Activated CD4-positive, alpha-beta T cell treated with anti-CD3 and anti-CD28 coated beads, Interleukin-10, Interleukin-2, amounts not matched to agents 100 ng/mL and 50 ng/mL, durations not matched to agents 16 hours and 8 hours (primary cell): ENCODE measurements at places on chromosomes 16 and 17.
A peak's percentile ranks its signal among the peaks of the same experiment; 100 is the strongest.

- DNase-seq, result no peak
Observed at GRCh38 chr16:10242097-10242496, 59.9 kb upstream of the GRIN2A start.

- no peak for DNase-seq
Observed at GRCh38 chr16:81816351-81816750, 37.3 kb downstream of the PLCG2 start.

DNA sequence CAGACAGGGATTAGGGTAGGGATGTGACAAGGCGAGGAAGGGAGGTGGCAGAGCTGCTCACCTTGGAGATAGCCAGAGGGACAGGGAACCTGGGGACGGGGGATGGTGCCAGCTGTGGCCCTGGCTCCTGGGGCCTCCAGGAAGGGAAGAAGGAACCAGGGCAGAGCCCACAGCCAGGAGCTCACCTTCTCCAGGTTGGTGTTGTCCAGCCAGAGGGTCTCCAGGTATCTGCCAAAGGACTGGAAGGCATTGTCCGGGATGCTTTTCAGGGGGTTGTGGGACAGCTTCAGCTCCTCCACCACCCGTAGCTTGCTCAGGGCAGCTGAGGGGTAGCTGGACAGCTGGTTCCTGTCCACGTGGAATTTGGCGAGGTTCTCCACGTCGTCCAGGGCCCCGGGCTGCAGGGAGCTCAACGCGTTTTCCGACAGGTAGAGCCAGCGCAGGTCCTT, 801 bp downstream of the CHAD start:
- DNase-seq, result no peak

- no peak for DNase-seq
Observed at GRCh38 chr16:72044296-72044695, 10.0 kb upstream of the HP start.

- no peak for DNase-seq
Observed at GRCh38 chr17:35529866-35530265, 7.6 kb downstream of the SLFN12L start.

DNA sequence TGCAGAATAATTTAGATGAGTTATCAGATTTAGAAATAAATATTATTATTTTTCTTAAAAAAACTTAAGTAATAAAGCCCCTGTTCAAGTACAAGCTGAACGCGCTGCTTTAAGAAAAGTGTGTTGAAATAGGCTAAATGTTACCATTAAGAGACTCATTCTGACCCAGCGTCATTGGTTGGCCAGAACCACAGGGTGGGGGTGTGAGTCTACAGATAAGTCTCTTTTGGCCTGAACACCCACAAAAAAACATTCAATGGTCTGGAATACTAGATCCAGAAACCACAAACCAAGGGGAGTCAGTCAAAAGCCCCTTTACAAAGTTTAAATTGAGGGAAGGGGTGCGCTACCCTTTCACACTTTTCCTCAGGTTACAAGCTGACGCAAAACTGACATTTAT, 776.1 kb downstream of the KCNJ2 start:
- no peak for DNase-seq

DNA sequence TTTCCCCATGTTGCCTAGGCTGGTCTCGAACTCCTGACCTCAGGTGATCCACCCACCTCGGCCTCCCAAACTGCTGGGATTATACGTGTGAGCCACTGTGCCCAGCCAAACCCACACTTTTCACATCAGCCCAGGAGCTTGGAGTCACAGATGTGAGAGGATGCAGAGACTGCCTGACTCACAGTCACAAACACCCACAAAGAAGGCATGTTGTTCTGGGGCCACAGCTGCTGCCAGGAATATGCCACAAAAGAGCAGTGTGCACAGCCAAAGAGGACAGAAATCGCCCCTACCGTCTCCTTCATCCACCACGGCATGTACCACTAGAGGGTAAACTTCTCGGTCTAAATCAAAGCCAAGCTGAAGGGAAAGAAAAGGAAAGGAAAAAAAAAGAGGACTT, 25.1 kb upstream of the FOXJ1 start:
- DNase-seq, result no peak

DNA sequence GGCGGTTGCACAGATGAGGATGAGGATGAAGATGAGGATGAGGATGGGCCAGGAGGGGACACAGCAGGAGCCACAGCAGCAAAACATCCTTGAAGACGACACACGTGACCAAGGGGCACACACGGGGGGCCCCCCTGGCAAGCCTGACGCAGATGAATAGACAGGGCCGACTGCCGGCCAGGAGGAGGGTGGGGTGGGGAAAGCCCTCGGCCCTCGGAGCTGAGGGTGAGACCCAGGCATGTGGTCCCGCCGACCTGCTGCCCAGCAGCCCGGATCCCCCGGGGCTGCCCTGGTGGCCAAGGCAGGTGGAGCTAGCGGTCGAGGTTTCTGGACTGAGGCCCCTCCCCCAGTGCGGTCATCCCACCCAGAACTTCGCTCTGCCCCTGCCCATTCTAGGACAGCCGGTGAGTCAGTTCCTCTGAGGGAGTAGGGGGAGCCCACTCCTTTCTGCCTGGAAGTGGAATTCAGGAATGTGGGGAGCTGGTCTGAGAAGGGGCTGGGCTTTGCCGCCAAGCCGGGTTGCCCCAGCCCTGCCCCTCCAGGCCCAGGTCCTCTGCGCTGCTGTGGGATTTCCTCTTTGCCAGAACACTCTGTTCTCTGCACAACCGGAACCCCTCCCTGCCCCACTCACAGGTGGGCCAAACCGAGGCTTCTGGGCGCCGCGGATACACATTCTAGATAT, 9.9 kb downstream of the CYGB start:
- DNase-seq, result no peak

GRCh38 chr16:16025214-16025968, 76.0 kb downstream of the ABCC1 start:
- peak; percentile 66 for DNase-seq

GRCh38 chr17:63697341-63698286, 2.3 kb downstream of the LIMD2 start:
- peak; percentile 89 for DNase-seq

GRCh38 chr17:61426482-61427304, 25.5 kb upstream of the TBX4 start:
- no peak for DNase-seq

DNA sequence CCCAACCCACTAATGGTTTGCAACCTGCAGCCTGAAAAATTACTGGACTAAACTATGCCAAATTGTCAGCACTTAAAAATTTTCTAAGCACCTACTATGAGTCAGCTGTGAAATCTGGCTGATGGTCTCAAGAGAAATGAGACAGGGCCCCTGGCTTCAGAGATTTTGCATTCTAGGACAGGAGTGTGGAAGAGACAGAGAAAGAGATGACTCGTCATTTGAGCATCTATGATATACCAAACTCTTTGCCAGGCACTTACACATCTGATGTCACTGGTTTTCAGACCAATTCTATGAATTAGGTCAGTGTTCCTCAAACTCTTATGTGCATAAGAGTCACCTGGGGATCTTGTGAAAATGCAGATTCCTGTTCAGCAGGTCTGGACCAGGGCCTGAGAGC, 44.4 kb downstream of the CLEC19A start:
- DNase-seq, result no peak

GRCh38 chr17:13518261-13519000, 83.3 kb downstream of the HS3ST3A1 start:
- no peak for DNase-seq

- DNase-seq, result no peak
Observed at GRCh38 chr16:2063861-2064260, 16.1 kb downstream of the TSC2 start.
